Fibroblast of skin of left biceps (primary cell): ENCODE measurements at places on chromosomes 7 and 10.

DNA sequence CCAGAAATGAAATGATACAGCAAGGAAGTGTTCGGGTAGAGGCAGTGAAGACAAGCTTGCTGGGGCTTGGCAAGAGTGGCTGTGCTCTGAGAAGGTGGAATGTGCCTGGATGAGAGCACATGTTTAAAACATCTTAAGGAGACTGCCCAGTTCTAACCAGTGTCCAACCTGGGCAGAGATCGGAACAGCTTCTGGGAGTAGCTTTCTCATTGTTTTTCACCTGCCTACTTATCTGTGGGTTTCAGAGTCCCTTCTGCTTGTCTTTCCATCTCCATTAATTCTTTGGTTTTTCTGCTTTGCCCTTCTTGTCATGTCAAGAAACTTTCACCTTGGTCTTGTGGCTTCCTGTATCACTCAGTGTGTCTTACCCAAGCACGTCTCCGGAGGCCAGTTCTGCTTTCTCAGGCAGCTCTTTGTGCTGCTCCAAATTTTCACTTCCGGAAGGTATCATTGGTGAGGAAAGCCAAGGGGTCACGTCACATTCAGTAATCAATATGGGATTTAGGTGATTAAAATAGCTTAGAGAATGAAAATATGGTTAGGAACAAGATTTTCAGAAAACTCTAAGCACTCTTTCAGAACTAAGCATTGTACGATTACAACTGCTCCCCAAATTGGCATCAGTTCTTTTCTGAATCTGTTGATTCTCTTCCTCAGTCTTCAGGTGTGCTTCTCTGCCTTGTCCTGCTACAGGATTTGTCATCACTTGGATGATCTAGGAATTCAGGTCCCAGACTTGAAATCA, 5.5 kb upstream of the LAMB4 start:
- no peak for DNase-seq

DNA sequence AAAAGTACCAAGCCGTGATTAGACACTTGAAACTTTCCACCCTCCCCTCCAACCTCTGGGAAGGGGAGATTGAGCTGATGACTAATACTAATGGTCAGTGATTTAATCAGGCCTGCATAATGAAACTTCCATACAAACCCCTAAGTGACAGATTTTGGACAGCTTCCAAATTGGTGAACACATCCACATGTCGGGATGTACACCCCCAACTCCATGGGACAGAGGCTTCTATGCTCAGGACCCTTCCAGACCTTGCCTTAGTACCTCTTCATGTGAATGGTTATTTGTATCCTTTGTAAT, 4.8 kb downstream of the NUB1 start:
- DNase-seq = no peak

DNA sequence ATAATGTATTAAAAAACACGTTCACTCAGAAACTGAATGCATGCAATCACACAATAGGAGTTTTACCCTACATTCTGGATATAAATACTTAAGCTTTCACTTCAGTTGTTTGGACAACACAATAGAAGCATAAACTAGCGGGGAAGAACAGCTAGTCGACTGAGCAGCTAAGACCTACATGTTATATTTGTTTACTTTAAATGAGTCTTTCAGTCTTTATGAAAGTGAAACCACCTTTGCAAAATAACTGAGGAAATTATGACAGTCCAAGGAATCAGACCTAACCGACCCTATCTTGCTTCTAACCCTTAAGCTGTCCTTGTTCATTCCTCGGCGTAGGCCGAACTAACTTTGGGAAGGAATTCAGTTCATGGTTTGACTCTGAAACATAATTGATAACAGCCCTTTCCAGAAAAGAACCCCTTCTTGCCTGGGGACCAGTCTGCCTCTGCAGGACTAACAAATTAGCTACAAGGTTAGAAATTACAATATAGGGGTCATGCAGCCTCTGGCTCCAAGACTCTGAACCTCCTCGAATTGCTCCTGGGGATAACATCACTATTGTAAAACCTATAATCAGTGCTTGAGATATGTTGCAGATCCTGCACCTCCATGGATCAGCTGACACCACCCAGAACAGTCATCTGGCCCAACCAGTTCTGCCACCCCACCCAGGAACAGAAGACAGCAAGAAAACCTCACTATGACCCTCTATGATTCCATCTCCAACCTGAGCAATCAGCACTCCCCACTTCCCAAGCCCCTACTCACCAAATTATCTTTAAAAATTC, 185.1 kb upstream of the KLF6 start:
- no peak for DNase-seq

DNA sequence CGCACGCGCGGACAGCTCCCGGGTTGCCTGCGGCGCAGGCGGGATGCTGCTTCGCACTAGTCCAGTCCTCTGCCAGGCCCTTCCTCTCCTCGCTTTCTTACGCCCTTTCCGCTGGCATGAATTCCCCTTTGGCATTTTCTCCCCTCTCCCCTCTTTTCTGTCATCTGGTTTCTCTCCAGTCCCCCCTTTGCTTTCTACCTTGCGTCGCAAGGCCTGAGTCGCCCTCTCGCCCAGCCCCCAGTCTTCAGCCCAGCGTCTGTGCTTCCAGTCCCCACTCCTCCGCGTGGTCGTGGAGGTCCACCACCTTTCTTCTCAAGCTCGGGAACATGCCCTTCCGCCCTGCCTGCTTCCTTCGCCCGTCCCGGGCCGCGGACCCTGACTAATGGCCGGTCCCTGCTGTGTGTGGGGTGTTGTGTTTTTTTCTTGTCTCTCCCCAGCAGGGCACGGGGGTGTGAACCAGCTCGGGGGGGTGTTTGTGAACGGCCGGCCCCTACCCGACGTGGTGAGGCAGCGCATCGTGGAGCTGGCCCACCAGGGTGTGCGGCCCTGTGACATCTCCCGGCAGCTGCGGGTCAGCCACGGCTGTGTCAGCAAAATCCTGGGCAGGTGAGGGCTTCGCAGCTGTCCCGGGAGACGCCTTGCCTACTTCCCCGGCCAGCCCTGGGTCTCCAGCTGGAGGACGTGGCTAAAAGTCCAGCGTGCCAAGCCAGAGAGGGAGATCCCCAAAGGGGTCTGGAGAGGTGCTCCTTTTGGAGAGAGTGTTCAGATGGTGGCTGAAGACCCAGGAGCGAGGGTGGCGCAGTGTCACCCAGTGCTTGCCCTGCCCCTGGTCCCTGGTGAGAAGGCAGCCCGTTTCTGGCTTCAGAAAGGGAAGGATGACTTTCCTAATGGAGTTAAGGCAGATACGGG, 4.2 kb downstream of the PAX2 start:
- DNase-seq = no peak

- DNase-seq = no peak
These were observed 159.7 kb upstream of the YAE1 start for GRCh38 chr7:39406467-39406866.

DNA sequence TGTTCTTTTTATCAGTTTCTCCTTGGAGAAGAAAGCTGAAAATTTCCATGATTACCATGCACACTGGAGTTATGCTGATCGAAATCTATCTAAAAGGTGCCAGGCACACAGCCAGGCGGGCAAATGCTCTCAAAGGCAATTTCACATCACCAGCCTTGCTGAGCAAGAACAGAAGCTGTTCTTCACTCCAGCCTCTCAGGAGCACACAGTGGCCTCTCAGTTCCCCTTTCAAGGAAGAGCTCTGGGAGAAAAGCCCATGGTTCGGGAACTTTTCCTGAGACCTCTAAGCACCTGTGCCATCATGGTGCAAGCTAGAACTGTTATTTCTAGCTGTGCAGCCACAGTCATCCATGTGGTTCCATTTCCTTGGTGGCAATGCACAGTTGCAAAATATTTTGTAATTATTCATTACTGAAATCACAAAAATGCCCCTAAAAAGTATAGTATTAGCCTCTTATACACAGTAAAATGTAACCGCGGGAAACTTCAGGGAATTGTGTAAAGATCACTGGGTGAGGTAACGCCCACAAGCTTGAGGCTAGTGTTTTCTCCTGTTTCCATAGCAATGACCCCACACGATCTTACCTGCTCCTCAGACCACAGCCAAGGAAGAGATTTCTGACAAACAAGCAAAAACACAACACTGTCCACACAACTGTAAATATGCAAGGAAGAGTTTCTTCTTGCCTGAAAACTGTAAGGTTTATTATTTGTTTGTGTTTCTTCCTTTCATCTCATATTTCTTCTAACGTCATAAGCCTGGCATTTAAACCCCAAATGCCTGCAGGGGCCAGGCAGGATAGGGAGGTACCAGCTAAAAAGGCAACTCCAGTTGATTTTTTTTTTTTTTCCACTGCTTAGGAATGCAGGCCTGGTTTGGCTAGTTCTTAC, 121.2 kb downstream of the FAM107B start:
- DNase-seq = no peak

- DNase-seq = no peak
These were observed 458.0 kb upstream of the GALNT17 start for GRCh38 chr7:70673778-70674570.

DNA sequence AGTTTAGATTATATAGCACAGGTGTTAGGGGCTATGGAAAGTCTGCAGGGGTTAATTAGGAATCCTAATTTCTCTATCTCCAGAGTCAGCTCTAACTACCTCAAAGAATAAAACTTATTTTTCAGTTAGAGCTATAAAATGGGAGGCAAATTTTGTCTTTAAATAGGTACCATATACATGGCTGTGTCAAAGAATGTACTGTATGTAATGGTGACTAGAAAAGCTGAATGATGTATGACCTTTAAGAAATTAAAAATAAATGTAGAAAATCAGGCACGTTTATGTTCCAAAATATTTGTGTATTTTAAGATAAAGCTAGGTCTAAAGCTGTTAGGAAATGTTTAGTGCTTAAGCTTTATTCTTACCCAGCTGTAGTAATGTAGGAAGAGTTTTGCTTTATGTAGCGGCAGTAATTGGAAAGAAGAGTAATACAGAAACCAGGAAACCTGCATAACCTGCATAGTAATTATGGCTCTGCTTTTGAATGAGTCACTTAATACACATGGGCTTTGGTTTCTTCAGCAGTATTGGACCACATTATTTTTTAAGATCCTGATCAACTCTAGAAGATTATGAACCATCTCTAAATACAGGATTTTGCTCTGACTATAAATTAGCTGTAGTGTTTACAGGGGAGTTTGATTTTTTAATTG, 85.0 kb downstream of the KMT2E start:
- DNase-seq = no peak

- DNase-seq = no peak
These were observed 32.1 kb downstream of the NRF1 start for GRCh38 chr7:129643550-129644170.

DNA sequence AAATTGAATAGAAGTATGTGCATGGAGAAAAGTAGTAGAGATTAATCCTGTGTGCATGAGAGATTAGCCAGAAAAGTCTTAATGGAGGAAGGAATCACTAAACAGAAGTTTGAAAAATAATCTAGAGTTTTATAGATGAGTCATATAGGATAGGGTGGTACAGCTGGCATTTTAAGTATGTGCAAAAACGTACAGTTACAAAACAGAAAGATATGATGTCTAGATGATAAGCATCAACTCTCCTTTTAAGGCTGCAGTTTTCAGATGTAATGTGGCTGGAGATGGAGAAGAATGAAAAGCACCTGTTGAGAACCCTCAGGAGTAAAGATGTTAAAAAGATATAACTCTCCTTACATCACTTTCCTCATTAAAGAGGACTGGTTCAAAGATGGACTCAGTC, 271.3 kb downstream of the STK31 start:
- no peak for DNase-seq

DNA sequence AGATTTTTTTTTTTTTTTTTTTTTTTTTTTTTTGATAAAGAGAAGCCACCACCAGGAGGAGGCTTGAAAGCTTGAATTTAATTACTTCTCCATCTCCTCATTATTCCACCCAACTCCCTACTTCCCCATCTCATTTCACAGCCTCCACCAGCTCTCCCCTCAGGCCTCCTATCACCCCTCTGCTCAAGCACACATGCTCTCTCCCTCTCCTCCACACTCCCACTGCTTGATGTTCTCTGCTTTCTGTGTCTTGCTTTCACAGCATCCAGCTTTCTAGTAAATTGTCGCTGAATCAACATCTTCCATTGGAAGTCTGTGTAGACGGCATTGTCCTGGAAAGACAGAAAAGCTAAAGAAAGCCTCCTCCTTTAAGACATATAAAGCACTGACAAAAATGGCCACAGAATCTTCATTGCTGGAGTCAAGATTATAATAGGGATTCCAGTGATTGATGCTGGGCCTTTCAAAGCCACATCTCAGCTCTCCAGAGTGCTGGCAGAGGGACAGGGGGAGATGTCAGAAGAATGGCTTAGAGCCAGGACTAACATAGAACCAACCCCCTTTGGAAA, 58.3 kb downstream of the DOCK4 start:
- DNase-seq = no peak

GRCh38 chr7:80941208-80941758, 22.4 kb upstream of the SEMA3C start:
- no peak for DNase-seq
